Smooth muscle cell of trachea (primary cell): ENCODE measurements at places on chromosomes 1 and 21. TPM values are rescaled to one million over a fixed set of nuclear protein-coding genes. Genes with fewer than 3 reads are reported as not detected.

Gene ALX3
- total RNA-seq, result not detected in 2 replicates

Gene FAM151A
- not detected in 2 replicates for total RNA-seq

Gene KCNN3
- total RNA-seq, result under 0.01 TPM in 2 replicates

Gene F11R
- 5.1 and 8.9 TPM in 2 replicates for total RNA-seq

Gene SELL
- total RNA-seq, result 0.15 and 0.50 TPM in 2 replicates

Gene SNX7
- total RNA-seq, result 46.5 and 54.0 TPM in 2 replicates

Gene SYCP1
- not detected in 2 replicates for total RNA-seq

Gene DENND2D
- total RNA-seq, result 3.3 and 22.7 TPM in 2 replicates

Gene TMEM82
- not detected in 2 replicates for total RNA-seq

Gene C1orf115
- total RNA-seq, result 0.50 and 0.87 TPM in 2 replicates

Gene LRRN2
- not detected in 2 replicates for total RNA-seq

Gene OR2AJ1
- not detected in 2 replicates for total RNA-seq

Gene LY9
- not detected in 2 replicates for total RNA-seq

Gene KLF18
- not detected in 2 replicates for total RNA-seq

Gene CHRM3
- total RNA-seq, result under 0.01 TPM in 2 replicates

Gene HMGCS2
- total RNA-seq, result not detected in 2 replicates

Gene CD247
- total RNA-seq, result not detected in 2 replicates

Gene OR2T34
- total RNA-seq, result not detected in 2 replicates

Gene SPRR5
- not detected in 2 replicates for total RNA-seq

Gene KPRP
- not detected in 2 replicates for total RNA-seq

Gene GPR25
- not detected in 2 replicates for total RNA-seq

Gene SGIP1
- 26.5 and 34.6 TPM in 2 replicates for total RNA-seq

Gene COL24A1
- 0.83 and 0.87 TPM in 2 replicates for total RNA-seq

Gene MPL
- not detected in 2 replicates for total RNA-seq

Gene MR1
- 27.6 and 41.2 TPM in 2 replicates for total RNA-seq

Gene ZC3H12A
- total RNA-seq, result 10.8 and 11.6 TPM in 2 replicates

Gene NR5A2
- total RNA-seq, result 0.15 TPM in 1 of 2 replicates, not detected in the other

Gene GSTM4
- total RNA-seq, result 23.5 and 28.2 TPM in 2 replicates

Gene PLCH2
- under 0.01 and 0.15 TPM in 2 replicates for total RNA-seq

Gene SAMSN1
- total RNA-seq, result 0.15 and 0.17 TPM in 2 replicates

Gene TAS1R1
- under 0.01 TPM in 1 of 2 replicates, not detected in the other for total RNA-seq

Gene C8A
- under 0.01 TPM in 1 of 2 replicates, not detected in the other for total RNA-seq

Gene TSPAN2
- total RNA-seq, result not detected in 2 replicates

Gene SLAMF7
- not detected in 2 replicates for total RNA-seq

Gene B3GALT2
- total RNA-seq, result 0.15 and 0.17 TPM in 2 replicates

Gene HSD11B1
- 22.5 and 28.8 TPM in 2 replicates for total RNA-seq

Gene IGSF21
- not detected in 2 replicates for total RNA-seq

Gene LYPD8
- total RNA-seq, result not detected in 2 replicates

Gene CA14
- not detected in 2 replicates for total RNA-seq

Gene ISG15
- 61.4 and 78.4 TPM in 2 replicates for total RNA-seq

Gene LHX8
- total RNA-seq, result under 0.01 TPM in 1 of 2 replicates, not detected in the other
